ENCODE measurements at places on chromosomes 4 and X.

- DNase-seq, result no peak
These were observed 79.1 kb downstream of the FAT4 start for GRCh38 chr4:125393825-125394224.

DNA sequence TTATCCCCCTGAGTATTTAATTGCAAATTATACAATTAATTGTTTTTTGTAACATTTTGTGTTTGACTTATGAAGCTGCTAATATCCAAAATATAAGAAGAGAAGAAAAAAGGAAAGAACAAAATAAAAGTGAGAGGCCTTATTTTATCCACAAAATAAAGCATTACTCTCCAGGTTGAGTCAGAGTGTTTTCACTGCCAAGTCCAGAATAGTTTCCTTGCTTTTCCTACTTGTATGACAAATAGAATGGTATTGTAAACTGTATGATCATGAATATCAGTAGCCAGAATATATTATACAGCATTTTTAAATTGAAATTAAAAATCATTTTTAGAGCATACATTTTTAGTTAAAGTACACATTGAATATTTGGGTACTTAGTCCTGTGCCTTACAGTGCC is 237.8 kb downstream of the NDST4 start:
- no peak for DNase-seq

DNA sequence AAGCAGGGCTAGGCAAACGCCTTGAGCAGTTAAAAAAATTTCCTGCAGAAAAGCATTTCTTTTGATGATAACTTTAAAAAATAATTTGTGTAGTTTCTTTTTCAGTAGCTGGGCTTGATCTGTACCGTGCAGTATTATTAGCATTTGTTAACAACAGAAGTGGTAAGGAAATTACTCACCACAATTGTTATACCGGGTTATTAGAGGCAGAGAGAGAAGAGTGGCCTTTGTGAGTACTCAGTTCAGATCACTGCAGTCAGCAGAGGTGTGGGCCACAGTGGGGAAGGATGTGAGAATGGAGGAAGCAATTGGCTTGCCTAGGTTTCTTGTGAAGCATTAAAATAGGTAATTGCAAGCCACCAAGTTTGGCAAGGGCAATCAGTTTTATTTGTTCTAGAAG is 14.3 kb upstream of the IL21 start:
- DNase-seq, result no peak

DNA sequence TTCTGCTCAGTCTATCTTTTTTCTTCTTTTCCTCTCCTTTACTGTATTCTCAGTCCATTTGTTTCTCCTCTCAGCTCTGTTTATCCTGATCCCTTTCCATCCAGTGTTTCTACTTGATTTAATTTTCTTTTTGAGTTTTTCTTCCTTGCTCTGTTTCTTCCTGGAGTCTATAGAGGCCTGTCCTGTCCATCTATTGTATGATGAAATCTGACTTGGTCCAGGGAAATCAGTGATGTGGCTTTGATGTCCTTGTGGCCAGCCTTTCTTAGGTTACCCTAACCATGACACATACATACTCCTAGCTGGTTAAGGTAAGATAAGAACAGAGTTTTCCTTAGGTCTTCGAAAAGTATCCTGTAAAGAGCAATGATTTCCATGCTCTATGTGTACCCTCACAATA is 89.3 kb upstream of the LNX1 start:
- DNase-seq, result no peak

DNA sequence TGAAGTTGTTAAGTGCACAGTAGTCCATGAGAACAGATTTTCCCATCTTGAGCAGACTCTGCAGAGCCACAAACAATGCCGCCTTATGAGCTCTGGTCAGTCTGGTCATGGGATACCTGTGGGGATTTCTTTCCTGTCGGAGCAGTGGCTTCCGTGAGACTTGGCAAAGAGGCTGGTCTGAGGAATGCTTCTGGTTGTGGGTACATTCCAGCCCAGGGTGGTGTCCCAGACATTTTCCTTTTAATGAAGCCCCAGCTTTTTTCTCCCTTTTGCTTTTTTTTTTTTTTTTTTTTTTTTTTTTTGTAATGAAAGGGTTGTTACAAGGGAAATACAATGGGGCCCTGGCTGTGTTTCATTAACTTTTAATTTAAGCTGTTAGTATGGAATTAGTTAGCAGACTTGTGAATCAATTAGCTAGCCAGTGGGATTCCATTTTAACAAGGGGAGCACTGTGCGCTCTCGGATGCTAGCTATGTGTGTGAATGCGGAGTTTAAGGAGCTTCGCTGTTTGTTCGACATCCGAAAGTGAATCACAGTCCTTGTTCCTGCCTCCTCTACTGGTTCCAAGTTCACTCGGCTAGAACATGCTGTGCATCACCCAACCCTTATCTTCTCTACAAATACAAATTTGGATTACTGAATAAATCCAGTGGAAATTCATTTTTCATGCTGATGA is 225.1 kb downstream of the CBR4 start:
- DNase-seq, result no peak

All from right lung (tissue), 10 donors.